ENCODE measurements at places on chromosomes 11 and 22.
A peak's percentile ranks its signal among the peaks of the same experiment; 100 is the strongest.

GRCh38 chr11:2419638-2420501 is 19.3 kb downstream of the TSSC4 start:
- DNase-seq, result peak; percentile 58

DNA sequence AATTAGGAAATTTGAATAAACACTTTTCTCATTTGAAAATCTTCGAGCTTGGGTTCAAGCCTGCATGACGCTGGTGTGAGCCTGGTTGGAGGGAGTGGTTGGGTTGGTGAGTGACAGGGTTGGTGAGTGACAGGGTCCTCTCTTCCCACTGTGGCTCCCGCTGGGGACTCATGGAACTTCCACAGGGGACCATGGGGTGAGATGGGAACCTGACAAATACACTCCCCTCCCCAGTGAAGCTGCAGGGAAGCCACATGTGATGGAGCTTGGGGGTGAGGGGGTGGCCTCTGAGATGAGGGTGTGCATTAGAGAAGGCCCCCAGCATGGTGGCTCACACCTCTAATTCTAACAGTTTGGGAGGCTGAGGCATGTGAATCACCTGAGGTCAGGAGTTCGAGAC is 66.8 kb downstream of the RTL6 start:
- no peak for DNase-seq

GRCh38 chr11:2565447-2566222 is 120.8 kb downstream of the KCNQ1 start:
- no peak for DNase-seq

GRCh38 chr11:7278314-7278917 is 26.7 kb downstream of the SYT9 start:
- DNase-seq, result no peak

DNA sequence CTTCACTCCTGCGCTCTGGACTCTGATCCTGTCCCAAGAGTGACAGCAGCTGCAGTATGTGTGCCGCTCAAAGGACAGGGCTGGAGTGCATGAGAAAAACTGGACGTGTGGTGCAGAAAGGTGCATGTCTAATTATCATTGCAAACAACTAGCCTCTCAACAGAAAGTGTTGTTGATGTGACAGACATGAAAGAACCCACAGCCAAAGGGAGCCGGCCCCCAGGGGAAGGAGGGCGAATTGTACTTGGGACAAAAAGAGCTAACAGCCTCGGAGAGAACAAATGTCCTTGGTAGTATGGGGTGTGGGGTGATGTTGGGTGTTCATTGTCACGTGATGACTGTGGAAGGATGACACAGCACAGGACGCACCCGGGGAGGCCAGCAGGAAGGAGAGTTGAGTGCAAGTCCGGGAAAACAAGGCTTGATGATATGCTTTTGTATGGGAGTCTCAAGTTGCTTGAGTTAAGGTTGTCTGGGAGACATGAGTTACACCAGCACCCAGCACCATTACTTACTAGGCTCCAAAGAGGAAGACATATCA is 325.5 kb downstream of the NTM start:
- no peak for DNase-seq

GRCh38 chr11:76263657-76264056 is 57.4 kb upstream of the WNT11 start:
- no peak for DNase-seq

DNA sequence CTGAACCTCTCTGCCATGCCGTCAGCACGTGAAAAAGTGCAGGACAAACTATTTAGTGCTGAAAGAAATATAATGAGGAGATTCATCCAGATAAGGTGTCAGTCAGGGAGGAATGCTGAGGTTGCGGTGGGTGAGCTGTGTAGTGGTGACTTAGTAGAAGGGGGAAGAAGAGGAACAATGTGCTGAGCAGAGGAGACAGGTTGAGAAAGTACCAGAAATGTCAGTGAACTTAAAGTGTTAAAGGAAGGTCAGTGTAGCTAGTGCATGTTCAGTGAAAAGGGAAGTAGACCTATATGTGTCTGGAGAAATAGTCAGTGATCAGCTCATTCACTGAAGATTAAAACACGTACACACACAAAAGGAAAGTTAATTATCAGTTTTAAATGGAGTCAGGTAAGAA is 237.6 kb upstream of the CCDC179 start:
- no peak for DNase-seq

DNA sequence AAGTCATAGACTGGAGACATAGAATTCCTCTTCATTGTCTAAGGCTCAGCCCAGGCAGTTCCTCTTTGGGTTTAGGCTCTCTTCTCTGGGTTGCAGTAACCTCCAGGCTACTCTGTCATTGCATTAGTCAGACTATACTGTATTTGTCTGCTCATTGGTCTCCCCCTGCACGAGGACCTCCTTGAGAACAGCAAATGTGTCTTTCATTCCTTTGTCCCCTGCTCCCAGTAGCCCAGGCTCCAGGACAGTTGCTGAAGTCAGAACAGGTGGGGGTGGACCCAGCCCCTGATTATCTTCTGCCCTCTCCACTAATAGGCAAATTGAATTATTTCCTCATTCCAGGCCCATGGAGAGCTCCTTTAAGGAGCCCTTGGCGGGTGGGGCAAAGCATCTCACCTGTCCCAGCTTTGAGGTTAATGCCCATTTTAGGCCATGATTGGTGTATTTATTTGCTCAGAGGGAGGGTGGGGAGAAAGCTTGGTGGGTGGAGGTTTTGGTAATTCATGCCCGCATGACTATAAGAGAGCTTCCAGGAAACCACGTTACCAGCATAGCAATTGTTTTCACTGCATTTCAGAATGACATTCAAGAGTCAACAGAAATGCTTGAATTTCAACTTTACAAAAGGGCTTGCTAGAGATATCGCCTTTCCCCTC is 40.9 kb downstream of the NAV2 start:
- no peak for DNase-seq

DNA sequence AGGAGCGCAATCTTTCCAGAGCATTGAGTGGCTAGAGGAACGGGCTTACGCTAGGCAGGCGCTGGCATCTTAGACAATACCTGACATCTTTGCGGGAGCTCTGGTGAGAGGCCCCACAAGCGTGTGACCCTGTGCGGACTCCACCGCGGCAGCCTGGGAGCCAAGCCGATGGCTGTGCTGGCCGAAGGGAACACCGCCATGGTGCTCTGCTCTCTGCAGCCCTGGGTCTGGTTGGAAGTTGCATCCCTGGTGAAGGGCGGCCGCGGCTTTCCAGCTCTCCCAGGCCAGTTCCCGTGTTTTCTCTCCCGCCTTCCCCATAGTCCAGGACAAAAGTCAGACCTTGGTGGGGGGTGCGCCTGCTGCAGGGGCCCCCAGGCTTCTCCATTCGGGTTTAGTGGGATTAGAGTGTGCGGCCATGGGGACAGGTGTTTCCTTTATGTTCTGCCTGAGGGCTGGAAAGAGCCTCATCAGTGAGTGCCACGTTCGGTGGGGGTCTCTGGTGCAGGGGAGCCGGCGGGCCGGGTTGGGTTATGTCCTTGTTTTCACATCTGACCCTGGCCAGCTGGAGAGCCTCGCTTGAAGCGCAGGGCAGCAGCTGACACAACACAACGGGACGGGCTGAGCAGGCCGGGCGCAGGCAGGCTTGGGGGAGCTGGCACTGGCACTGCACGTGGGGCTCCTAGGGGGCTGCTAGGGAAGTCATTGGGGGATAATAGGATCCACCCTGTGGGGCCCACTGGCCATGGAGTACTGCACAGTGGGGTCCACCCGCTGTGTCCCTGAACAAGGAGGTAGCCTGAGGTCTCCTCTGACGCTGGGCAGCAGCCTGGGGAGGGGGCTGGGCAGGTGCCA is 94.8 kb downstream of the KCNQ1 start:
- no peak for DNase-seq

- DNase-seq, result no peak
Observed at GRCh38 chr11:62433141-62433903, 14.5 kb downstream of the SCGB1A1 start.

GRCh38 chr11:60357771-60358170 is 20.6 kb upstream of the MS4A7 start:
- no peak for DNase-seq

DNA sequence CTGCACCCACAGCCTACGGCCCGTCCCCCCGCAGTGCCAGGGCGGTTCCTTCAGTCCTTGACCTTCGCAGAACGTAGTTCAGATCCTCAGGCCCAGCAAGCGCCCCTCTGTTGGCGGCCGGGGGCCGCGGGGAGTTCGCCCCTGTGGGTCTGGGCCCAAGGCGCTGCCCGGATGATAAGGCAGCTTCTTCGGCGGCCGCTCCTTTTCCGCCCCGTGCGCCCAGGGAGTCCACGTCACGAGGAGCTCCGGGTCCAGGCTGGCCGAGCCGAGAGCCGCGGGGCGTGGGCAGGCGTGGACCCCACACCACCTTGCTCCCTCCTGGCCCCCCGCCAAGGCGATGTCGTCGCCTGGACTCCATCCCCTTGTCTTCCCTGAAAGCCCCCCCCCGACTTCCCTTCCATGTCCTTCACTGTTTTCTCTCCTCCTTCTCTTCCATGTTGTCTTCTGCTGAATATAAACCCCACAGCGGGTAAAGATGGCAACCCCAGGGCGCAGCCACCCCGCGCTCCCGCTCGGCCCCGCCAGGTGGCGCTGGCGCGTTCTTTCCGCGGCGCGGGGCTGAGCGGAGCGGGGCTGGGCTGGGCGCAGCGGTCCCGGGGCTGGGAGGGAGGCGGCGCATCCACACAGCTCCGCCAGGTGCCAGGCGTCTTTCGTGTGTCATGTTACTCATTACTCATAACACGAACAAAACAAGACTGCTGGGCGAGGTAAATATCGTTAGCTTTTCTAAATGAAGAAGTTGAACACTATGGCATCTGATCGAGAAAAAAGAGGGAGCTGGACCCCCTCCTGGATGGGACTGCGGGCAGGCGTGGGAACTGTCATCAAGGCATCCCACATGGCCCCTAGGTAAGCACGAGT is 321.0 kb downstream of the NTM start:
- DNase-seq, result peak; percentile 14

GRCh38 chr11:122523846-122524805 is 131.4 kb upstream of the UBASH3B start:
- no peak for DNase-seq

DNA sequence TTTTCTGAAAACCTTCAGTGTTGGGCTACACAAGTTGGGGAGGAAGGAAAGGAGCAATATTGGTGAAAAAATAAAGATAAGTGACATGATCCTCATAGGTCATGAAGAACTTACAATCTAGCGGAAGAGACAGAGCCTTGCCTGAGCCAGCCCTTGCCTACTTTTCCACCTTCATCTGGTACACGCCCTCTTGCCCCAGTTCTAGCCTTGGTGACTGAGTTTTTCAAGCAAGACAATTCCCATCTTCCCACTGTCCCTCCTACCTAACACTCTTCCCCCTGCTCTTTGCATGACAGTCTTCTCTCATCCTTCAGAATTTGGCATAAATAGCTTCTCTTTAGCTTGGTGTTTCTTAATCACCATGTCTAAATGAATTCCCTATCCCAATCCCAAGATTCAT is 42.6 kb downstream of the BBOX1 start:
- no peak for DNase-seq

DNA sequence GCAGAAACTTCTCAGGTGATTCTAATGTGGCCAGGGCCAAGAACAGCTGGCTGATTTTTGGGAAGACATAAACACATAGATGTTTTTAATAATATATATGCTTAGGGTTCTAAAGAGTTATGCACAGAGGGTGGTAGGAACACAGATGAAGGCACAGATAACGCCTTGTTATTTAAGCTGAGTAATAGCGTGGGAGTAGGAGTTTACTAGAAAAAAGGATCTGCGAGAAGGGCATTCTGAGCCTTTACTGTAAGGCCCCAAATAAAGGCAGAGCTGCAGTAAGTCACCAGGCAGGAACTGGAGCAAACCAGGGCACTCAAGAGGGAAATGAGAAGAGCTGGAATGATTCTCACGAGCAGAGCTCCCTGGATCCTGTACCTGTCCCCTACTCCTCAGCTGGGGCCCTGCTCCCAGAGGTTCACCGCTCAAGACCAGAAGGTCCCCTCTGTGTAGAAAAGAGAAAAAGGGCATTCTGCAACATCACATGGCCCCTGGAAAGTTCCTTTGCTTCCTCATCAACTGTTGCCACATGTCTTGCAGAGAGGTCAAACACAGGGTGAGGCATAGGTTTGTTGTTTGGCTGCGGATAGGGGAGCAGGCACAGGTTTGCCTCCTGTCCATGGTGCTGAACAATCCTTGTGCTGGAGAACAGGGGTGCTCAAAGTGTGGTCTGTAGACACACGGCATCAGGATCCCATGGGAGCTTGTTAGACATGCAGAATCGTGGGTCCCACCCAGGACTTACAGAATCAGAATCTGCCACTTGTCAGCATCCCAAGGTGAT is 125.7 kb downstream of the TENM4 start:
- no peak for DNase-seq

- DNase-seq, result no peak
Observed at GRCh38 chr11:120522736-120523135, 11.2 kb downstream of the GRIK4 start.

- no peak for DNase-seq
Observed at GRCh38 chr11:66274219-66274618, 3.8 kb upstream of the CNIH2 start.
